NCI-H748 treated with DMSO at 0.1 percent for 48 hours (cell line): ENCODE measurements at places on chromosomes 11 and 22.

DNA sequence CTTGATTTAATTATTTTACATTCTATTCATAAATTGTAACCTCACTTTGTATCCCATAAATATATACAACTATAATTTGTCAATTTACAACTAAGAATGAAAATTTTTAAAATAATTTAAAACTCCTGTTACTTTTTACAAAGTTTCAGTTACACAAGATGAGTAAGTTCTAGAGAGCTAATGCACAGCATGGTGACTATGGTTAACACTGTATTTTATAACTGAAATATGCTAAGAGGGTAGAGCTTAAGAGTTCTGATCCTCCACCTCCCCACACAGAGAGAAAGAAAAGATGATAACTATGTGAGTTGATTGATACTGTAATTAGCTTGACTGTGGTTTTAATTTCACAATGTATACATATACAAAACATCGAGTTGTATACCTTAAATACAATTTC lies 412.5 kb upstream of the DDI1 start:
- no peak for DNase-seq

DNA sequence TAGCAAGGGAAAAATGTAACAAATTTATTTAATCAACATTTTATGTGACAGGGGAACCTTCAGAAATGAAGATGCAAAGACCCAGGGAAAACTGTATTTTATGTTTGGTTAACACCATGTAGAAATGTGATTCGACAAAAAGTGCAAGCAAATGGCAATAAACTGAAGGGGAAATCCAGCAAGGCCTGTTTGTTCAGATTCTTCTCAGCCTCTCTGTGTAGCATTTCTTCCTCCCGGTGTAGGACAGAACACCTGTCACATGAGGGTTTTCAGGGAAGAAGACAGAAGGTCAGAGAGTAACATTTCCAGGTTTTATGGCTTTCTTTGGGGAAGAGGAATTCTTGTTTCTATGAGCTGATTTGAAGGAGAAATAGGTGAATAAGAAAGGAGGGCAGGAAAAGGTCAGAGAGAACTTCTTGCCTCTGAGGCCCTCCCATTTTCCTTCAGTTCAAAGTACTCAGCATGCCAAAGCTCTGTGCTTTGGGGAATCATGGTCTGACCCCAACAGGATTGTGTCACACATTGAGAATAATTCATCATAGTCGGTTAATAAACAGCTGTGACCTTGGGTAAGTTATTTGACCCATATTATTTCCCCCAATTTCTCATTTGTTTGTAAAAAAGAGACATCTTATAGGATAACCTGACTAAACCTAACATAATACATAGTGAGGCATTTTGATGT lies 45.5 kb upstream of the ME3 start:
- DNase-seq: no peak

DNA sequence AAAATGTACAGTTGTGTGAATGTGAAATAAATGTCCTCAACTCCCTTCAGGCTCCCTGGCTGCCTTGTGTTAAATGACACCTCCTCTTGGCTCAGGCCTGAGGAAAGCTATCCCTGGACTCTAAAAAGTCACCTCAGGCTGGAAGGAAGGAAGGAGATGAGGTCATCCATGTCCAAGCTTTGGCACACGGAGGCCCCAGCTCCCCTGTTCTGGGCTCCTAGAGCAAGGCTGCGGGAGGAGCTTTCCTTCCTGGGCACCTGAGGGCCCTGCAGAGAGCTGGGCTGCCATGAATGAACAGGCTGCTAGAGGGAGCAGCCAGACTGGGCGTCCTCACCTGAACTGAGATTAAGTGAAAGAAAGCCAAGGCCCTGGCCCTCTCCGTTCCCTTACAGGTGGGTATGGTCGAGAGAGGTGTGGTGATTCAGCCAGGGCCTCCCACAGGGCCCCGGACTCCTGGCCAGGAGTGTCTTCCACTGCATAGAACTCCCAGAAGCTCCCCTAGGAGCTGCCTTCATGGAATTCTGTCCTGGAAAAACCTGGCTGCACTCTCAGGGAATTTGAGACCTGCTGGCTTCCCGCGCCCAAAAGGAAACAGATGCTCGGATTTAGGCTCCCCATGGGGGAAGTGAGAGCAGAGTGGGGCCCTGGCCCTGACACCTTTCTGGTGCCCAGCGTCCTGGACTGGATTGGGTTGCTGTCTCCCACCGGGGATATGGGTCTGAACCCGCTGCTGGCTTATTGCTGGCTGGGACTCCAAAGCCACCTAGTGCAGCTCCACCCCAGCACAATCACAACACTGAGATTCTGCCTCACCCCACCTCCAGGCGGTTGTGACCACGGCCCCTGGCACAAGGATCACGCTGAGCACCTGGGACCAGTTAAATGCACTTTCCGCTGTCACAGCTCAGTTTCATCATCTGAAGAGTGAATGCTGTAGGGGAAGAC lies 22.2 kb downstream of the MYBPC3 start:
- no peak for DNase-seq

GRCh38 chr11:46508360-46508759 lies 85.5 kb downstream of the AMBRA1 start:
- DNase-seq: no peak

- DNase-seq: no peak
These were observed 1.8 kb downstream of the TTC17 start for GRCh38 chr11:43360361-43361032.

- DNase-seq: no peak
These were observed 55.9 kb downstream of the LRRC32 start for GRCh38 chr11:76614471-76615179.

DNA sequence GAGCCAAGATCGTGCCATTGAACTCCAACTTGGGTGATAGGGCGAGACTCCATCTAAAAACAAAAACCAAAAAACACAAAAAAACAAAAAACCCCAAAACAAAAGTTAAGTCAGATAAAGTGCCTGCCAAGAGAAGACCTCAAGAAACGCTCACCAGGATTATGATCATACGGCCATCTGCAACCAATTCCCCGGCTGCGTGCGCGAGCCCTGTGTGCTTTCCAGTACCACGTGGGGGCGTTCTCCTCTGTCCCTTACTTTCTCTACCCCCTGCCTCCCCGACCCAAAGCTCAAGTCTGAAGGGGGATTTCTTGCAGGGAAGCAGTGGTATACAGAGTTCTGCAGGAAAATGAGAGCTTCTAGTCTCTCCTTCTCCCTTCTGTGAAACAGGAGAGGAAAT lies 10.5 kb upstream of the RPS19BP1 start:
- no peak for DNase-seq

GRCh38 chr11:121670805-121671282 lies 218.1 kb upstream of the SORL1-AS1 start:
- DNase-seq: no peak

DNA sequence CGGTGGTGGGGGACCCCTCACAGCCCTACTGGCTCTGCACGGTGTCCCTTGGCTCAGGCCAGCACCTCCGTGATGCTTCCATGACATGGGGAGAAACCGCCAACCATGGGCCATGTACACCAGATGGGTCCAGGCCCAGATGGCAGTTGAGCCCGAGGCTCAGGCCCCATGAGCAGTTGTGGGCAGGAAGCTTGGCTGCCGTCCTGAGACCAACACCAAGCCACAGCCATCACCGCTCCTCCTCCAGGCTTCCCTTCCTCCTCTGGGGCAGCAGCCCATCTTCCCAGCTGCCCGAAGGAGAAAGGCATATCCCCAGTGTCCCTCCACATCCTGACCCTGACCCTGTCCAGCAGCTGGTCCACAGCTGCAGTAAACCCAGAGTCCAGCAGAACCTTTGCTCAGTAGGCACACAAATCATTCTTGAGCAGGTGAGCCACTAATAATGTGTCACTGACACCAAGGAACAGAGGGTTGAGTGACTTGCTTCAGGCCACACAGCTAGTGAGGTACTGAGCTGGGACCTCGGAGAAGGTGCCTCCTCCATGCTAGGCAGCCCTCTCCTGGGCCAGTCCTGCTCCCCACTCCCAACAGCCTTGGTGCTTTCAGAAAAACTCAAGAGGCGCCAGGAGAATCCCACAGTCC lies 204.9 kb downstream of the CTTN start:
- DNase-seq: no peak

GRCh38 chr11:46490666-46491065 lies 99.1 kb upstream of the CHRM4 start:
- DNase-seq: no peak

DNA sequence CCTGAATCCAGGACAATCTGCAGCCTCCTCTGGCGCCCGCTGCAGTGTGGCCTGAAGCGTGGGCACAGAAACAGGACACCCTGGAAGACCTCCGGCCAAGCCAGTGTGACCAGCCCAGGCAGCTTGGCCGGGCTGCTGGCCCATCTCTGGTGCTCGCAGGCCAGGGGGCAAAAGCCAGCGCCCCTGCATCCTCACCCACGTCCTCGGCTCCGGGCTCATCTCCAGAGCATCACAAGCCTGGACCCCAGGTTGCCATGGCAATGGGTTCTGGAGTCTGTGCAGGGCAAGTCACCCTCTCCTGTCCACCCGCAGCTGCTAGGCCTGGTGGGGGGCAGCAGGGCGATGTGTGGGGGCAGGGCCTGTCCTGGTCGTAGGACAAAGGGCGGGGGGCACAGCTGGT lies 9.3 kb upstream of the PDGFB start:
- DNase-seq: no peak

GRCh38 chr22:38696606-38697424 lies 3.9 kb downstream of the JOSD1 start:
- no peak for DNase-seq

DNA sequence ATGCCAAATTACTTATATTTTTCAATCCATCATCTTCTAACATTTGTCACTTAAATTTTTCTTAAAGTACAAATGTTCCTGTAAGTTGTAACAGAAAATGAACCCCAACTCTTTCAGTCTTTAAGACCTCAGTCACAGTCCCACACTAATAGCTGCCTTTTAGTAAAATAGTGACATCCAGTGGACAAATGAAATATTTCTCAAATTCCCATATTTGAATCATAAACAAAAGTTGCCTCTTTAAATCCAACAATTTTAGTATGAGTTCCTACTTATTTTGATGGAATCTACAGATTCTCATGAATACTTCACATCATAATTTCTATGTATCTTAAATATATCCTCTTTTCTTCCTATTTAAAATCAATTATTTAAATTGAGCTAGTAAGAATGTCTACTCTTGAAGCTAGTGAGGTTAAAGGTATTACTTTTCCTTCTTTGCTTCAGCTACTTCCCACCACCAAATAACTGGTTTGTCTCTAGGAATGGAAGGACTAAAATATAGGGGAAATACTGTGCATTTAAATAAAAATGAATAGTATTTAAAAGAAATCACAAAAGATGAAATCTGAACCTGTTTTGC lies 9.2 kb downstream of the LIN7C start:
- peak; percentile 17 for DNase-seq

- DNase-seq: no peak
These were observed 745 bp upstream of the FAM118A start for GRCh38 chr22:45308957-45309421.

DNA sequence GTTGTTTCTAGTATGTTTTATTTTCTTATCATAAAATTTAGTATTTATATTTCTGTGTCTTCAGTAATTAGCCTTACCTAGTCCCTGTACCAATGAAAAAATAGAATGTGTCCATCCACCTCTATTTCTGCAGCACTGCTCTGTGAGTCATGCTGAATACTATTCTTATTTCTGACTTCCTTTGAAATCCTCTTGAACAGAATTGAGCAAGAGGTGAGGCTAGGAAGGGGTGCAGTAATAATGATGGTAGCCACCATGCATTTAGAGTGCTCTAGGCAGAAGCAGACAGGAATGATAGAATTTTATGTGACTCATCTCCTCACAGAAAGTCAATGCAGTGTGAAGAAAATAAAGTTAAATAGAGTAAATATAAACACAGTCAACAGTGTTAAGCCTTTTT lies 60.0 kb downstream of the OR10A6 start:
- DNase-seq: no peak

DNA sequence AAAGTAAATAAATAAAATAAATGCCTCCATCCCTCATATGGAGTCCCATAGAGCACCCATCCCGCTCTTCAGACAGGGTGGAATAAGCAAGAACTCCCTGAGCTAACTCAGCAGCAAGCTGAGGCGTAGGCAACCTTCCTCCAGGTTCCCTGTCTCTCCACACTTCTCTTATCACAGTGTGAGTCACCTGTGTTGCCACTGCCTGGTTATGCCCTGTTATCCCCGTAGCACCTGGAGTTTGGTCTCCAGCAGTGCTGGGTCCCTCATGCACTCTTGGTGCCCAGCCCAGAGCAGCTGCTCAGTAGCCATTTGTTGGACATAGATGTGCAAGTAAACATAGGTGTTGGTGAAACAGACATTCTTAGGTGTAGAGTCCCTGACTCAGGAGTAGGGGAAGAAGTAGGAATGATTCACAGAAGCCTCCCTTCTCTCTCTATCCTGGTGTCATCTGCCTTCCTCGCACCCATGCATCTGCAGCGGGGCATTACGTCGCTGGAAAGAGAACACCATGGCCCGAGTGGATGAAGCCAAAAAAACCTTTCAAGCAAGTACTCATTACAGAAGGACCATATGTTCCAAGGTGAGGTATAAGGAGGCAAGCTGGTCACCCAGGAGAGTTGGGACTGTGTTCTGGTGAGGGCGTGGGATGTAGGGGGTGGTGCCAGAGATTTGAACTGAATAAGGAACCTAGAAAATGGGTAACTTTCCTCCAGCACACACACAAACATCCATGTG lies 56.0 kb downstream of the PISD start:
- no peak for DNase-seq

DNA sequence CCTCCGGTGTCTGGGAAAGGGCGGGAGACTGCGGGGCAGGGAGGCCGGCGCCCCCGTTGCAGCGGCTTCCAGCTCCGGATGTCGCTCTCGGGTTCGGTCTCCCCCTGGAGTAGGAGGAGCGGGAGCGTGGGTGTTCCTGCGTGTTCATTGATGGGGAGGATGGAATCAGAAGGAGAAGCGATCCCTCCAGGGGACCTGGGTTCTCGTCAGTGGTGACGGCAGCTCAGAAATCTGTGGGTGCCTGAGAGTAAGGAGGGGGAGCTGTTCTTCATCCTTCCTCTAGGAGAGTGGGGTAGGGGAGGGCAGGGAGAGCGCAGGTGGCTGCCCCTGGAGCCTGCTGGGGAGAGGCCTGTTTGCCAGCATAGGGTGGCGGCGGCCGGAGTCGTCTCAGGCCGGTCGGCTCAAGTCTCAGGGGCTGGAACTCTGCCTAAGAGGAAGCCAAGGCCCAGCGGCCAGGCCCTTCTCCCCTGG lies 1.1 kb downstream of the UBASH3B start:
- no peak for DNase-seq

- DNase-seq: no peak
These were observed 16.1 kb downstream of the RRAS2 start for GRCh38 chr11:14342906-14343305.

- no peak for DNase-seq
These were observed 60.5 kb downstream of the COMMD9 start for GRCh38 chr11:36228689-36229088.

- no peak for DNase-seq
These were observed 2.2 kb downstream of the OR51E2 start for GRCh38 chr11:4695442-4695841.

DNA sequence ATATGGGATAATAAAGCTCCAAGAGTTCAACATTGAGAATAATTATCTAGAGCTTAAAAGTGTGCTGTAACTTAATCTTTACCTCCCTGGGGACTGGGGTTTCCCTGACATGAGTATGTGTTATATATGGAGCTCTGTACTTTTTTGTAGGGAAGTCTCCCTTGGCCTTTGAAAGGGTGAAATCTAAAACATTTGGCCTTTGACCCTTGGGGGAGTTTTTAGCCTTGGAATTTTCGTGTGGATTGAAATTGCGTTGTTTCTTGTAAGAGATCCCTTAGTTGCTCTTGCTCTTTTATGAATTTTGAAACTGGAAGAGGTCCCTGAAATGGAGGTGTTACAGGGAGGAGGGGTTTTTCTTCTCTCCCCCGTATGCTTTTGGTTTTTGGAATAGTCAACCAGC lies 450.0 kb downstream of the NELL1 start:
- no peak for DNase-seq
